ENCODE measurements at places on chromosomes 4 and X. TPM values are rescaled to one million over a fixed set of nuclear protein-coding genes. Genes with fewer than 3 reads are reported as not detected.

GYPB gene
- not detected for total RNA-seq

TRIM61 gene
- 1.6 TPM for total RNA-seq

TMSB15A gene
- 0.56 TPM for total RNA-seq

SMIM31 gene
- not detected for total RNA-seq

MAGEC2 gene
- total RNA-seq = not detected

SHISA3 gene
- total RNA-seq = 71.1 TPM

N4BP2 gene
- total RNA-seq = 3.2 TPM

FGF13 gene
- total RNA-seq = not detected

TCEAL9 gene
- 124 TPM for total RNA-seq

DDIT4L gene
- 2.7 TPM for total RNA-seq

AR gene
- total RNA-seq = 6.0 TPM

FAM9B gene
- total RNA-seq = not detected
